ENCODE measurements at places on chromosomes 12 and 14.

- DNase-seq, result no peak
These were observed 41.4 kb downstream of the PLEKHG3 start for GRCh38 chr14:64745511-64746091.

- DNase-seq, result no peak
These were observed 42.1 kb upstream of the RNASE3 start for GRCh38 chr14:20848955-20849570.

GRCh38 chr14:89129570-89129969 is 287.5 kb downstream of the FOXN3 start:
- DNase-seq, result no peak

GRCh38 chr12:49777800-49778748 is 36.7 kb downstream of the TMBIM6 start:
- no peak for DNase-seq

- DNase-seq, result no peak
These were observed 257.0 kb downstream of the ADGRD1 start for GRCh38 chr12:131210506-131211339.

DNA sequence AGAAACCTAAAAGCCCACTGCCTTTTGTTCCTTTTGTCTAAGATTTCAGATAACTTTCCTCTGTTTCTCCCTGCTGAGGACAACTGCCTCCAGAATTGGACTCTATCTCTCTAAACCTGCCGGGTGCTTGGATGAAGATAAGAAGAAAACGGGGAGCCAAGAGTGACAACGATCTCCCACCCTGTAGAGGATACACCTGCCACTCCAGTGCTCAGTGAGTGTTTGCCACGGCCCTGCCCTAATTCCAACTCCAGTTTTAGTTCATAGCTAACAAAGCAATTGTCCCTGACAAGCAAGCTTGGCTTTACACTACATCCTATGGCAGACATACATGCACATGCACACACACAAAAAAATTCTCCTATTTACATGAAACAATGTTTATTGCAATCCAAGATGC is 39.3 kb downstream of the EPS8 start:
- no peak for DNase-seq

Data from SIG-M5 (cell line).